Stimulated activated CD4-positive, alpha-beta T cell treated with anti-CD3 and anti-CD28 coated beads, TNF-alpha, amount 100 ng/mL, for 48 hours (primary cell): ENCODE measurements at places on chromosomes 7 and 10.

DNA sequence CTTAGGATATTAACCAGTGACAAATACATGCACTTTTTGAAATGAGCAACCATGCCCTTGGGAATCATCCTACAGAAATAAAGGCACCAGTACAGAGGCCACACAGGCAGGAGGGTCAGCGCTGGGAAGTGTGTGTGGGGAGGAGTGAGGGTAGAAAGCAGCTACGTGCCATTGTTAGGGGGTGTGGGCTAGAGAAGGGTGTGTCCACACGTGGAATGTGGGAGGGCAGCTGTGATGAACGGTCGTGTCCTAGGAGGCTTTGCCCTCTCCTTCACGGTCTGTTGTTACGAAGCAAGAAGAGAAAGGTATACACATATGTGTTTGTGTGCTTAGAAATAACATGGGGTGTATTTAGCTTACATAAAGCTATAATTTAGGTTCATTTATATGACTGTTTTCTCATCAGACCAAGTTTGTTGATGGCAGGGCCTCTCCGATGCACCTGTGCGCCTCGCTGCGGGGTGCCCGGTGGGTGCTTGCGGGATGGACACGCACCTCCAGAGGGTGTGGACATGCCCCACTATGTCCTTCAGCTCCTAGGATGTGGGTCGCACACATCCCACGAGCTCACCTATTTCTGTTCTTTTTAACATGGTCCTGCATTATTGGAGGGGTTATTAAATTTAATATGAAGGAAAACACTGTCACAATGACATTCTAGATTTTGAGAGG, 16.9 kb upstream of the GET4 start:
- DNase-seq = no peak

DNA sequence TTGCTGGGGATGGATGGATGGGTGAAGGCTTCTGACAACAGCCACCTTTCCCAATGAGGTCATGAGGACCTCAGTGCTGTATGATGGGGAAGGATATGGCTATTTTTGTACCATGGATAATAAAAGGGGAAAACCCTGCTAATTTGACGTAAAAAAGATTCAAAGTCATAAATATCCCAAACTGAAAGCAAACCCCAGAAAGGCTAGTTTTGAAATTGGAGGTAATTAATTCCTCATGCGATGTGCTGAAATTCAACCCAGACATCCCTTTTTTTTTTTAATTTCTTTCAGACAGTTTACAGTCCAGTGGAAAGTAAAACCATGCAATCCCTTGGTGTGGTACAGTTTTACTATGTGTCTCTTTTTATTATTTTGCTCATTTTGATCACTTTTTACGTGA, 254.5 kb upstream of the BMPER start:
- DNase-seq = no peak

- DNase-seq = no peak
Measured at GRCh38 chr7:107210400-107210799, 41.6 kb downstream of the HBP1 start.

- DNase-seq = no peak
Measured at GRCh38 chr7:41567031-41567730, 135.7 kb downstream of the INHBA start.

DNA sequence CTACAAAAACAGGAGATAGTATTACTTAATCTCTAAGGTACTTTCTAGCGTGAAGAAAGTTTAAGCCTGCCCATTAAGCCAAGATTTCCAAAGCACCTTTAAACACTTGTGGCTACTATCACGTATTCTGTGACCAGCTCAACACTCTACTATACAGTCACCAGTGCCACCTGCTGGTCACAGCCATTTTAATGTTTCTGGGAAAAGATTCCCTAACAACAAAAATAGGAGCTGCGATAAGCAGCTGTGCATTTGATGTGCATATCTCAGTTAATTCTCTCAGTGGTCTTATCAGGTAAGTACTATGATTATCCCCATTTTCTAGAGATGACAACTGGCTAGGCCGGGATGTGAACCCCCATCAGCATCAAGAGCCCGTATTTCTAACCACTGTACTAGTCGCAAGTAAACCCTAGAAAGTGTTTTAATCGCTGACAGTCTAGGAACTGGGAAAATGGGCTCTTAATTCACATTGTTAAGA, 860 bp downstream of the SEC31B start:
- DNase-seq = no peak

DNA sequence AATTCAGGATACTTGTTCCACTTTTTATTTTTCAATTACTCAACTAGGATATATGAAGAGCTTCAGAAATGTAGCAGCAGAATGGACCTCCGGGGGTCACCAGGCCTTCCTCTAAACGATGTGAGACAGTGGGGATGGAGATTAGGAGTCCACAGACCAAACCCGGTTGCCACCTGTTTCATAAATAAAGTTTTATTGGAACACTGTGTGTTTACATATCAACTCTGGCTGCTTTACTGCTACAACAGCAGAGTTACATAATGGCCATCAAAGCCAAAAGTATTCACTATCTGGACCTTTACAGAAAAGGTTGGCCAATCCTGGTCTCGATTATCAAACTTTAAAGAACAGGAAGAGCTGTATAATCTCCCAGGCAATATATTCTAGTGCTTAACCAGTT, 30.8 kb downstream of the RAPGEF5 start:
- DNase-seq = no peak

GRCh38 chr7:106593028-106593417, 67.9 kb downstream of the CCDC71L start:
- DNase-seq = no peak

GRCh38 chr7:143405173-143406001, 3.3 kb downstream of the EPHA1 start:
- no peak for DNase-seq

- DNase-seq = no peak
Measured at GRCh38 chr10:51879238-51879637, 179.8 kb upstream of the CSTF2T start.
